Heart right ventricle (tissue), 16 donors: ENCODE measurements at places on chromosomes 5 and 9.
A peak's percentile ranks its signal among the peaks of the same experiment; 100 is the strongest.

GRCh38 chr9:126528915-126529314 is 84.8 kb upstream of the LMX1B start:
- H3K36me3 ChIP-seq: no peaks in the 10 kb centered on the region
- no peak overlapping the region for H3K27ac ChIP-seq
- peaks cover 45% of the 10 kb centered on the region for H3K4me1 ChIP-seq

- no peak overlapping the region for H3K27ac ChIP-seq
- H3K4me1 ChIP-seq: peaks cover 20% of the 10 kb centered on the region
- H3K4me3 ChIP-seq: no peak overlapping the region
- H3K36me3 ChIP-seq: no peaks in the 10 kb centered on the region
Observed at GRCh38 chr5:111935835-111936234, 178.8 kb upstream of the NREP start.

- no peak overlapping the region for H3K27ac ChIP-seq
- no peaks in the 10 kb centered on the region for H3K36me3 ChIP-seq
- H3K27me3 ChIP-seq: no peaks in the 10 kb centered on the region
- DNase-seq: no peak
- H3K4me1 ChIP-seq: peaks cover 12% of the 10 kb centered on the region
- no peak overlapping the region for H3K4me3 ChIP-seq
Observed at GRCh38 chr9:134189470-134190231, 25.3 kb upstream of the RNU6ATAC start.

GRCh38 chr9:37327553-37327952 is 94.9 kb upstream of the GRHPR start:
- H3K4me1 ChIP-seq: no peaks in the 10 kb centered on the region
- DNase-seq: no peak
- no peaks in the 10 kb centered on the region for H3K36me3 ChIP-seq
- H3K4me3 ChIP-seq: no peak overlapping the region
- no peak overlapping the region for H3K27ac ChIP-seq
- H3K27me3 ChIP-seq: no peaks in the 10 kb centered on the region

- DNase-seq: peak; percentile 69
- no peaks in the 10 kb centered on the region for H3K36me3 ChIP-seq
- no peak overlapping the region for H3K4me3 ChIP-seq
- H3K27me3 ChIP-seq: no peaks in the 10 kb centered on the region
- peaks cover 9% of the 10 kb centered on the region for H3K4me1 ChIP-seq
- H3K27ac ChIP-seq: no peak overlapping the region
Observed at GRCh38 chr5:149371296-149371962, 7.7 kb downstream of the IL17B start.
